ENCODE measurements at places on chromosomes 16 and 17. TPM values are rescaled to one million over a fixed set of nuclear protein-coding genes. Genes with fewer than 3 reads are reported as not detected.
A peak's percentile ranks its signal among the peaks of the same experiment; 100 is the strongest.

SEZ6L2 gene
- 4.6 TPM for total RNA-seq

NACA2 gene
- not detected for total RNA-seq

PLCD3 gene
- total RNA-seq: 102 TPM

XYLT1 gene
- 14.4 TPM for total RNA-seq

ABCC6 gene
- 0.52 TPM for total RNA-seq

MLYCD gene
- 22.0 TPM for total RNA-seq

DNA sequence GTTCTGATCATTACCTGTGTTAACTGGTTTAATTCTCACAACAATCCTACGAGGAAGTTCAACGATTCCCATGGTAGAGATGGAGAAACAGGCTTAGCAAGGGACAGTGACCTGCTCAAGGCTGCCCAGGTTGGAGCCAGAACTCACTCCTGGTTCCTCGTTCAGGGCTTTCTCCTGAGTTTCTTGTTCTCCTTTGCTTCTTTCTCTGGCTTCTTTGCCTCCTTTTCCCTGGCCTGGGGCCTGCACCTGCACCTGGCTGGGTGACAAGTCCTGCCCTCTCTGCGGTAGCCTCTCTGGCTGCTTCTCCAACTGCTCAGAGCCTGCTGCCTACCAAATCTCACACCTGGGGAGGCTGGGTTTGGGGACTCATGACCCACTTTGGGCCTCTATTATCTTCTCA, 2.8 kb downstream of the CCL22 start:
- DNase-seq: no peak

DNA sequence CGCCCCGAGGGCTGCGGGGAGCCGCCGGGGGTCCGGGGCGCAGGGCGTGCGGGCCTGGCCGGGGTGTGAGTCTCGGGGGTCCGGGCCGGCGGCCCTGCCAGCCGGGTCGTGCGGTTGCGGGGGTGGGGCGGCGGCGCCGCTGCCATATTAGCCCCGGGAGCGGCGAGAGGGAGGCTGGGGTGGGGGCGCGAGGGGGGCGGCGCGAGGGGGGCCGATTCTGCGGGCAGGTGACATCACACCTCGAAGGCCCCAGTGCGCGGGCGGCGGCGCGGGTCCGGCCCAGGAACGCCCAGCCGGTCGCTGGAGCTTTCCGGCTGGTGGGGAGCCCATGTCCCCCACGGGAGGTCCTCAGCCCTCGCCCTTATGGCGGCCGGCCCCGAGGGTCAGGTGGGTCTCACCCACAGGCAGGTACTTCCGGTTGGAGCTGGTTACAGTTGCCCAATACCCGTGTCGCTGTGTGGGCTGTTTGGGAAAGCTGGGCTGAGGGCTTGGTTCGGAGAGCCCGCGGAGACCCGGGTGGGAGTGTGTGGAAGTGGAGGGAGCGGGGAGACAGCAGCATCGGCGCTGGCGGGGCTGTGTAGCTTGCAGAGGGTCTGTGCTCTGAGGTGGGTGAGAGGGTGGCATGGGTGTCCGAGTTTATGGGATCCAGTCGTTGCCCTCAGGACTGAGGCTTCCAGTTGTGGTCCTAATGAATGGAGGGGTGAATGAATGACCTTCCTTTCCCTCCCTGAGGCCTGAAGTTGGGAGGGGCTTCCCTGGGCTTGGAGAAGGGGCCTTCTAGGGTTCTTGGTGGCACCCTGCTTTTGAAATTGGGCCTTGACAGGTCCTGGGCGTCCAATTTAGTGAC, 804 bp downstream of the ATP6V0C start:
- DNase-seq: no peak

DNA sequence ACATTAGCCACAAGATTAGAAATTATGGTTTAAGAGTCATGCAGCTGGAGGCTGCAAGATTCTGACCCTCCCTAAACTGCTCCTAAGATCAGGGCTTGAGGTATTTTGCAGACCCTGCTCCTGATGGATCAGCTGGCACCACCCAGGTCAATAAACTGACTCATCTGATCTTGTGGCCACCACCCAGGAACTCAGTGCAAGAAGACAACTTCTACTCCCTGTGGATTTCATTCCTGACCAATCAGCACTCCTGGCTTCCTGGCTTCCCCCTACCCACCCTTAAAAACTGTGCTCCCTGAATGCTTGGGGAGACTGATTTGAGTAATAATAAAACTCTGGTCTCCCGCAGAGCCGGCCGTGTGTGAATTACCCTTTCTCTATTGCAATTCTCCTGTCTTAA, 25.0 kb upstream of the MILR1 start:
- no peak for DNase-seq

DNA sequence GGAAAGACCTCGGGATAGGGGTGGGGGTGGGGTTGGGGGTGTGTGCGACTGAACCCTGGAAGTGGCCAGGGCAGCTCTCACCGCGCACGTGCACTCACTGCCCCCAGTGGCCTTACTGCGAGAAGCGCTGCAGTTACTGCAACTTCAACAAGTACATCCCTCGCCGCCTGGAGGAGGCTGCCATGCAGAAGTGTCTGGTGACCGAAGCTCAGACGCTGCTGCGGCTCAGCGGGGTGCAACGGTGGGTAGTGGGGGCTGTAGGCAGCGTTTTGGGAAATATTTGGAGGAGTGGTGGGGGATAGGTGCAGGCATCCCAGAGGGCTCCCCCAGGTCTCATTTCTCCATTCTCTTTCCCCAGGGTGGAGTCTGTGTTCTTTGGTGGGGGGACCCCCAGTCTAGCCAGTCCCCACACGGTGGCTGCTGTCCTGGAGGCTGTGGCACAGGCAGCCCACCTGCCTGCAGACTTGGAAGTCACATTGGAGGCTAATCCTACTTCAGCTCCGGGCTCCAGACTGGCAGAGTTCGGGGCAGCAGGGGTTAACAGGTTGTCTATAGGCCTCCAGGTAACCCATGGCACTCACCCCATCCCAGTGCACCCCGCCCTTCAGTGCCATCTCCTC, 972 bp downstream of the RSAD1 start:
- peak; percentile 84 for DNase-seq

GRCh38 chr17:81511804-81512561, 616 bp downstream of the ACTG1 start:
- no peak for DNase-seq

DNA sequence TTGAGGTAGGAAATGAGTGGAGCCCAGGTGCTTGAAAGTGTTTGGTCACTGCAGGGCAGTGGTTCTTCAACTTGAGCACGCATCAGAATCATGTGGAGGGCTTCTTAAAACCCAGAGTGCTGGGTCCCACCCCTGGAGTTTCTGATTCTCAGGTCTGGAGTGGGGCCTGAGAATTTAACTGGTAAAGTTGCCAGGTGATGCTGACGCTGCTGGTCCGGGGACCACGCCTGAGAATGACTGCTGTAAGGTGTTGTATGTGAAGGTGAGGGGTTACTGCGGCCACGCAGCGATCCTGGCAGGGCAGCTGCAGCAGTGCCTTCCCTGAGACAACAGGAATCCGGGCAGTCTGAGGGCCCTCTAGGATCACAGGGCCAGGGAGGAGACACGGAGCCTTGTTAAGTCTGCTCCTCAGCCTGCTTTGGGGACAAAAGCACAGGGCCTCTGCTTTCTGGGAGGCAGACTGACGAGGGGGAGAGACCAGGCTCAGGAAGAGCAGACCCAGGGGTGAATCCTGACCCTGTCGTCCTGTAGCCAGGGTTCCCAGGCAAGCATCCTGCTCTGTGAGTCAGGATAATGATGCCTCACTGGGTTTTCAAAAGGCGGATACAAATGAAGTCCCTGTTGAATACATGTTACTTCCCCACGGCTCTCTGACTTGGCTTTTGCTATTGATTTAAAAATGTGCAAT, 16.2 kb downstream of the CCDC42 start:
- DNase-seq: no peak

DNA sequence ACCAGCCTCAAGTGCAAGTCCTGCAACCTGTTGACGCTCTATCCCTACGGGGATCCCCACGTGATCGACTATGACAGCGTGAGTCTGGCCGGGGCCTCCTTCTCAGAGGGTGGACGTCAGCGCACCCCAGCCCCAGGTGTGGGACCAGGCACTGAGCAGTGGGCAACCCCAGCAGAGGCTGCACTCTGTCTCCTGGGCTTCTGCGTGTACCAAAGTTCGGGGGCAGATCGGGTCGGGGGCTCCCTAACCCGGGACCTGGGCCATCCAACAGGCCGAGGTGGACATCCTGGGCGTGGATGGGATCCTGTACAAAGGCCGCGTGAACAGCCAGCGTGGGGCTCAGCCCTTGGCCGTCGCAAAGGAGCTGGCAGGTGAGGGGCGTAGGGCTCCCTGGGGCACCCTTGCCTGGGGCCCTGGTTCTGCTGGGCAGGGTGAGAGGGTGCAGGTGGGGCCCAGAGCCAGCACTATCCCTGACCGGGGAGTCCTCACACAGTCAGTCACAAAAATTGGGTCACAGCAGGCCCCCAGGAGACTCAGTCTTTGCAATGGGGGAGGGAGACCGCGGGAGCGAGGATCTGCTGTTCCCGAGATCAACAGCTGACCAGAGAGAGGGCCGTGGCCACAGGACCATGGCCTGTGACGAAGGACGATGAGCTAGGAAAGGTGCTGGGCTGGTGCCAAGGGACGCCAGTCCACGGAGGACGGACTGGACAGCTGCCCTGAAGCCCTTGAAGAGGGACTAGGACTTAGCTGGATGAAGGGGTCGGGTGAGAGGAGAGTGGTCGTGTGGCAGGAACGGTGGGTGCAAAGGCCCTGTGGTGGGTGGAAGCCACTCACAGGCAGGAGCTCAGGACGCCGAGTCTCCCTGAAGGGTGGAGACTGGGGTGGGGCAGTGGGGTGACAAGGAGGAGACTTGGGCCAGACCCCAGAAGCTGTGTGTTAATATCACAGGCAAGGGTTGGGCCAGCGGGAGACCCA, 20.0 kb downstream of the UBALD1 start:
- no peak for DNase-seq

GRCh38 chr16:70429888-70430666, 8.8 kb downstream of the ST3GAL2 start:
- no peak for DNase-seq

DNA sequence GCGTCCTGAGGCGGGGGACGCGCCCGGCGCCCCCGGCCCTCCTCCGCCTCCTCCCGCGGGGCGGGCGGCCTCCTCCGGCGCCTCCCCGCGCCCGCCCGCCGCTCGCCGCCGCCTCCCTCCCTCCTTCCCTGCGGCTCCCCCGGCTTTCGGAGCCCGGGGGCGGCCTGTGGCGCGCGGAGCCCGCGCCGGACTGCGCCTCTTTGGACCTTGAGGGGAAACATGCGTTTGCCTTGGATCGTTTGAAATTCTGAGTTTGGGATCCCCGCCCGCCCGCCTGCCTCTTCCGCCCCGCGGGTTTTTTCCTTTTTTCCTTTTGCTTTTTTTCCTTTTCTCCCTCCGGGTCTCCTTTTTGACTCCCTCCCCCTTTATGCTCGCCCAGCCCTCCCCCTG, 390 bp downstream of the ZNRF1 start:
- no peak for DNase-seq

GRCh38 chr17:63304704-63305261, 141.3 kb downstream of the CYB561 start:
- no peak for DNase-seq

- peak; percentile 82 for DNase-seq
These were observed 148.7 kb upstream of the ZFHX3 start for GRCh38 chr16:73196670-73197069.

- no peak for DNase-seq
These were observed 536.1 kb downstream of the MAF start for GRCh38 chr16:79064256-79064972.

DNA sequence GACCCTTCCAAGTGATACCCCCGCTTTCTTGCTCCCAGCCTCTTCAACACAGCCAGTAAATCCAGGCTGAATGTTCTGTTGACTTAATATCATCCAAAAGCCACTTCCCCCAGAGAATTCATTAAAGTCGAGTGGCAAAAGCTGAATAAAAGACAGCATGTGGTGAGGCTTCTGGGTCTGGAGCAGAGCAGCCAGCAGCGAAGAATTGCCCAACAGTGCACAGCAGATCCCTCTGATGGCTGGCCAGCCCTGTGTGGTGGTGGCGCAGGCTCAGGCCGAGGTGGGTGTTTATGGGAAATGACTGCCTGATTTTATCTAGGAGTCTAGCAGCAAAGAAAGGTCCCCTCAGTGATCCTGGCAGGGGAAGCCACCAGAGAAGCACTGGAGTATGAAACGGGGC, 30.3 kb upstream of the RCVRN start:
- DNase-seq: peak; percentile 82

DNA sequence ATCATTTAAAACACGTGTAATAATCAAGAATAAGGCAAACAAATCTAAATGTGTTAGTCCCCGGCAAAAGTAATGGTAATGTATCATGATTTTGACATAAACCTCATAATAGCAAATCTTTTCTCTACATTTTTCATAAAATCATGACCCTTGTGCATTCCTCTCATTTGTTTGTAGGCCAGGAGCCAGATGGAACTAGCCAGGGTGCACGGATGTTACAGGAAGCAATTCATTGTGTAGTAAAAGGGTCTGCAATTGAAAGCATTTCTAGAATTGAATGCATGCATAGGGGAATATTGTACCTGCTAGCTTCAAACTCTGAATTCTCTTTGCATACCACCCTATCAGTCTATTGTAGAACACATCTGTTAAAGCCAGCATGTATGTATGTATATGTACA, 66.6 kb downstream of the CNTNAP4 start:
- no peak for DNase-seq

- no peak for DNase-seq
These were observed 25.4 kb downstream of the MAP1LC3B start for GRCh38 chr16:87417528-87417910.

GRCh38 chr17:51005768-51006167, 114.9 kb downstream of the SPAG9 start:
- DNase-seq: no peak

- no peak for DNase-seq
These were observed 42.2 kb upstream of the BRD7 start for GRCh38 chr16:50411034-50411433.

DNA sequence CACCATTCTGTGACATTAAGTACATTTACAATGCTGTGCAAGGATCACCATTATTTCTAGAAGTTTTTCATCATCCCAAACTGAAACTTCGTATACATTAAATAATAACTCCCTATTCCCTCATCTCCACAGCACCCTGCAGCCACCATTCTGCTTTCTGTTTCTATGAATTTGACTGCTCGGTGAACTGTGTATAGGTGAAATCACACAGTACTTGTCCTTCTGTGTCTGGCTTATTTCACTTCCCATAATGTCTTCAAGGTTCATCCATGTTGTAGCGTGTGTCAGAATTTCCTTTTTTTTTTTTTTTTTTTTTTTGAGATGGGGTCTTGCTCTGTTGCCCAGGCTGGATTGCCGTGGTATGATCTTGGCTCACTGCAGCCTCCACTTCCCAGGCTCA, 20.4 kb downstream of the RAP1GAP2 start:
- DNase-seq: no peak
